ENCODE measurements at places on chromosomes 12 and 14.

DNA sequence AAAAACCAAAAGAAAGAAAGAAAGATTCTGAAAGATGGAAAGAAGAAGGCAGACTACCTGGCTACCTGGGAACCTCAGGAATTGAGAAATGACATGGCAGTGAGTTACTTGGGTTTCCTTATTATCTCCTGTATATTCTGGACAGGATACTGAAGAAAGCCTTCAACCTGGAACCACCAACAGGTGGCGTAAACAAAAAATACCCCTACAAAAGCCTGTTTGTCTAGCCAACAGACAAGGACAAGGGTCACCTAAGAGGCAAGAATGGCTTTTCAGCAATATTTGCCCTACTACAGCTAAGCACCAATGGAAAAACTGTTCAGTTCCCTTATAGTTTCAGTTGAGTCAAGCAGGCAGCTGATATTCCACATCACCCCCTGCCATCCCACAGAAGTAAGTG is 274.9 kb downstream of the GPHN start:
- no peak for DNase-seq

DNA sequence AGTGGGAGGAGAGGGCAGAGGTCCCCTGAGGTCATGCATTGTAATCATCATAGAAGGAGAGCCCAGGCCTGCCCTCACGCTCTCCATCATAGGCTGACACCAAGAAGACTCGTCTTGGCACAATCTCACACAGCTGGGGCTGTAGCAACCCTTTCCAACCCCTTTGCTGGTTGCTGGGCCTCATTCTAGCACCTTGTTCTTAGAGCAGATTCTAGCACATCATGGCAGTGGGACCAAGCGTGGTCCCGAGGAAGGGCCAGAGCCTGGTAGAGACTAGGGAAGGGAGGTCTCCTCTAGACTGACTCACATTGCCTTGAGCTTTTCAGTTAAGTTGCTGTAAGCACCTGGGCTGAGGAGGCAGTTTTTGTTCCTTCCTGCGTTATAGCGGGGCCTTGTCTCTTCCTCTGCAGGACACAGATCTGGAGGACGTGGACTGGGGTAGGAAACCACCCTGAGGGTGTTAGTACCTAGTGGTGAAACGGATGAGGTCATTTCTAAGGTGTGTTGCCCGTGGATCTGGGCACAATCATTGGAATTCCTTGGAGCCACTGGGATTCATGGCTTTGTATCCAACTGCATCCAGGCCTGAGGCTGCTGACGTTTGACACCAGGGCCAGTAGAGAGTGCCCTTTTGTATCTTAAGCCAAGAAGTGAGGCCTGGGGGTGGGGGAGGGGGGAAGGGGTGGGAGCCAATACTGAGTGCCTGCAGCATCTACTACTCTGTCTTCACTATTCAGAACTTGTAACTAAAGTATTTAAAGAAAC is 19.9 kb downstream of the RPS6KL1 start:
- DNase-seq: no peak

- DNase-seq: no peak
These were observed 99.5 kb downstream of the PDZRN4 start for GRCh38 chr12:41287500-41288141.

GRCh38 chr12:45591635-45592034 is 137.9 kb upstream of the ARID2 start:
- no peak for DNase-seq

DNA sequence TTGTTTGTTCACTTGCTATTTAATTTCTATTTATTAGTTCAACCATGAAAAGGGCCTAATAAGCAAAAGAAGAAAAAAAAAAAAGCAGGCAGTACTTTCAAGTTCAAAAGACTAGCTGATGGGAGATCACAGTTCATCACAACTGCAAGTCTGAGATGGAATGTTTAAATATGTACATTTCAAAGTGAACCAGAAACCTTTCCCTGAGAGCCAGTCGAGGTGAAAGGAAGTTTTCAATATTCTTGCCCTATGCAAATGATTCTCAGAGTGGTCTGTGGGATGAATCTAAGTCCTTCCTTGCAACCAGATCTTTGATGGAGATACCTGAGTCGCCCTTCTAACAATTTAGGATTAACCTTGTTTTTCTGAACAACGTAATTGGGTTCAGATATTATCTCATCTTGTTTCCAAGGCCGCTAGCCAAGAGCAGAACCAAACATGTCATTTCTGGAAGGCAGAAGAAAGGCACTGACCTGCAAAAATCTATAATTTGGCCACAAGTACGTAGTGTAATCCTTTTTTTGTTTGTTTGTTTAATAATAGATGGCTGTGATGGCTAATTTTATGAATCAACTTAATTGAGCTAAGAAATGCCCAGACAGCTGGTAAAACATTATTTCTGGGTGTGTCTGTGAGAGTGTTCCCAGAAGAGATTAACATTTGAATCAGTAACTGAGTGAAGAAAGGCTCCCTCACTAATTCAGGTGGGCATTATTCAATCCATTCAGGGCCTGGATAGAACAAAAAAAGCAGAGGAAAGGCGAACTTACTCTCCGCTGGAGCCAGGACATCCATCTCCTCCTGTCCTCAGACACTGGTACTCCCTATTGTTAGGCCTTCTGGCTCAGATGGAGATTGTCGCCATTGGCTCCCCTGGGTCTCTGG is 171.1 kb upstream of the TMPO start:
- DNase-seq: no peak

DNA sequence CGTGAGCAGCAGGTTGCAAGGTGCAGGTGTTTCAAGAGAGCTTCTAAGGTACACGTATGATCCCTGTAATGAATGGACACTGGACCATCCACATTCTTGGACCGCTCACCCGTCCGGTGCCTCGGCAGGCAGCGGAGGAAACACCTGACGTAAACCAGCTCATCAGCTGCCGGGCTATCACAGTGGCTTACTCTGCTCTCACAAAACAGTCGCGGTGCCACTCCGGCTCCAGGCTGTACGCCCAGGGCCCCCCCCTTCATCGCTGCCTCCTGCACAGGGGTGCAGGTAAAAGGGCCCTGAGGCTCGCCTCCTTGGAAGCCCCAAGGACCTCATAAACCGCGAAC is 436 bp downstream of the VPS33A start:
- no peak for DNase-seq

- no peak for DNase-seq
These were observed 32.7 kb upstream of the PRPF39 start for GRCh38 chr14:45051180-45051579.

- no peak for DNase-seq
These were observed 916.8 kb downstream of the DIO2 start for GRCh38 chr14:79294499-79294898.

- no peak for DNase-seq
These were observed 247.1 kb downstream of the AKAP6 start for GRCh38 chr14:32576088-32576795.

GRCh38 chr12:116955382-116956021 is 44.8 kb downstream of the FBXW8 start:
- DNase-seq: no peak

DNA sequence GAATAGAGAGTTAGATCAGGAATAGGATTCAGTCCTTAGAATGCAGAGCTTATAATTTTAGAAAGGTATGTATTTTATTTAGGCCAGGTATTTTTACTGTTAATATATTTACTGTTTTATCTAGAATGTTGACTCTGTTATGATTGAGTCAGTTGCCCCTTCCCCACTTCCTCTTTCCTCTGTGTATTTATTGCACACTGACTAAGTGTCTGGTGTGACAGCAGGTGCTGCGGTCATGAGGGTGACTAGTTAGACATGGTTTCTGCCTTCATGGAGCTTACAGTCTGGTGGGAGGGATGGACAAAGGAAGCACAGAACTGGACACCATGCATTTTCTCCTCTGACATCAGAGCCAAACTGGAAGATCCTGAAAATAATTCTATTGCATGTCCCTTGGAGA is 159.8 kb downstream of the CACNA1C start:
- no peak for DNase-seq

GRCh38 chr12:56668197-56668457 is 20.0 kb downstream of the PTGES3 start:
- no peak for DNase-seq

- no peak for DNase-seq
These were observed 737 bp downstream of the SPX start for GRCh38 chr12:21526721-21527345.

DNA sequence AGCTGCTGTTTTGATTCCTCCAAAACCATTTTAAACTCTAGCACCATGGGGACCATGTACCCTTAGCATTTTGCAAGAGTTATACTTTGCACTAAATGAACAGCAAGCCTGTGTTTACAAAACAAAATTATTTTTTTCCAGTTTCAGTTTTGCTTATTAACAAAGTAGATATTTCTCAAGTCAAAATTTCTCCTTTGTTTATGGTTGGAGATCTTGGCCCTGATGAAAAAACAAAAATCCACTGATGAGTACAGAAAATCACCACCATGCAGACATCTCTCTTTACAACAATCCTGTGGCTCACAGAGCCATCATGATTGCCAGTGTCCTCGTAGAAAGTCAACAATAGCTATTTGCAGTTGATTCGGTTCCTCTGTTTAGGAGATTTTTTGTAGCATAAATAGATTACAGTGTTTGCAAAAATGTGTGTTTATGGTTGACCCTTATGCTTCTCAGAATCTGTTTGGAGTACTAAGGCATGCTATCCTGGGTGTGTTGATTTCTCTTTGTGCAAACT is 201.1 kb upstream of the NUDT4 start:
- DNase-seq: no peak

GRCh38 chr14:105848570-105848969 is 322.2 kb downstream of the TMEM121 start:
- no peak for DNase-seq

DNA sequence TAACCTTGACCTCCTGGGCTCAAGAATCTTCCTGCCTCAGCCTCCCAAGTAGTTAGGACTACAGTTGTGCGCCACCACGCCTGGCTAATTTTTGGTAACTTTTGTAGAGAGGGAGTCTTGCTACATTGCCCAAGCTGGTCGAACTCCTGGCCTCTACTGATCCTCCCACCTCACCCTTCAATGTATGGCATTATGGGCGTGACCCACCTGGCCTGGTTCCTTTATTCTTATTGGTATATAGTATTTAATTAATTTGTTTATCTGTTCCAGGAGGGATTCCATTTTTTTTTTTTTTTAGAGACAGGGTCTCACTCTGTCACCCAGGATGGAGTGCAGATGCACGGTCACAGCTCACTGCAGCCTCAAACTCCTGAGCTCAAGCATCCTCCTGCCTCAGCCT is 40.9 kb upstream of the EAPP start:
- no peak for DNase-seq

DNA sequence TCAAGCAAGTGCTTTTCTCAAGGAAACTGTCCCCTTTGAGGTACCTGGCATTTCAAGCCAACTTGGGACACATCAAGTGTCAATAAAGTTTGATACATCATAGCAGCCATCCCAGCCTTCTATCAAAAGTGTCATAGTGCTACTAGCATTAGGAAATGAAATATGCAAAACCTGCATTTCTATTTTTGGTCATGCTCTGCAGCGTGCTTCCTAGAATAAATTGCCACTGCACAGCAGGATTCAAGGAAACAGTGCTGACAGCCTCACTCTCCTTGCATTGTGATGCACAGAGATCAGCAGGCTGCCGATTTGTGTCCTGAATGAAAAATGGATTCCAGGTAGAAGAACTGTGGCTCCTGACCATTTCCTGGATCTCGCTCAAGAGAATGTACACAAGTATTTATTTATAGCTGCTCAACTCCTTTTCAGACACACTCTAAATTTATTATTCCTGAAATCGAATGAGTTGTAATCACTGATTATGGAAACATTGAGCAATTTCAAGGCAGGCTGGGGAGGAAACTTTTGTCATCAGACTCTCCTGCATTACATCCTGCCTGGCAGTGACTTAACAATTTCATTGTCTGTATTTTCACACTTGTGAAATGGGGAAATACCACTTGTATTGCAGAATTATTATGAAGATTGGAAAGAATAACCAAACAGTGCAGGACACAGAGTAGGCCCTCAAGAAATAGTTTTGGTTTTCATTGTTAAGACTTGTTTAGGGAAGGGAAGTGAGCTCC is 120.9 kb downstream of the SLC38A6 start:
- no peak for DNase-seq

DNA sequence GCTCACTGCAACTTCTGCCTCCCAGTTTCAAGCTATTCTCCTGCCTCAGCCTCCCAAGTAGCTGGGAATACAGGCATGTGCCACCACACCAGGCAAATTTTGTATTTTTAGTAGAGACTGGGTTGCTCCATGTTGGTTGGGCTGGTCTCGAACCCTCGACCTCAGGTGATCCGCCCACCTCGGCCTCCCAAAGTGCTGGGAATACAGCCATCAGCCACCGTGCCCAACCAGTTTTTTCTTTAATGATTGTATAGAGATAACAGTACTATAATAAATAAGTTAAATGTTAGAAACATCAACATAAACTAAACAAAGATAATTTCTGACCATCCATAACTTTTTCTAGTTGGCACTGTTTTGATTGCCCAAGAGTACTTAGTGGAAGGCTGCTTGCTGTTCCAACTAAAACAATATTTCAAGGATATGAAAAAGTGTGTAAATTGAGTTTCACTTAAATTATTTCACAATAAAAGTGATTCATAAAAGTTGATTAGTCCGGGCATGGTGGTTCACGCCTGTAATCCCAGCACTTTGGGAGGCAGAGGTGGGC is 5.6 kb downstream of the GON7 start:
- no peak for DNase-seq

DNA sequence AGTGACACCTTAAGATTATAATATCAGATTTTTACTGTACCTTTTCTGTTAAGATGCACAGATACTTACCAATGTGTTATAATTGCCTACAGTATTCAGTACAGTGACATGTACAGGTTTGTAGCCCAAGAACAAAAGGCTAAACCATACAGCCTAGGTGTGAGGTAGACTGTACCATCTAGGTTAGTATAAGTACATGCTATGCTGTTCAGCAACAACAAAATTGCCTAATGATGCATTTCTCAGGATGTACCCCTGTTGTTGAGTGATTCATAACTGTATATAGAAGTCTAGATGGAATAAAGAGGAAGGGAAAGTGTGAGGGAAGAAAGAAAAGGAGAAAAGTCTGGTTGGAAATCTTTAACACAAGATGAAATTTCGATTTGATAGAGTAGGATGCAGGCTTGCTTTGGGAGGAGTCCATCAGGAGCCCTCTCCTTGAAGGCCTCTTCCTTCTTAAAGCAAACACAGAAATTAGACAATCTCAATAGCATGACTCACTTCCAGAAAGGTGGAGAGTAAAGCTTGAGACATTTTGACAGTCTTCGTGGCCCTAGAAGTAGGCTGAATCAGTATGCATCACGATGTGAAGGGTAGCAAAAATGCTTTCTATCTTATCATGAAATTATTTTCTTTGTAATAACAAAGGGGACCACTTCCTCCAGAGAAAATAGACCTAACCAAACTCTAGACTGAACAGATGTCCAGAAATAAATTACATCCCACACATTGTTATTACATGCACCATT is 191.5 kb downstream of the SYT1 start:
- DNase-seq: no peak

- no peak for DNase-seq
These were observed 29.8 kb upstream of the NFYB start for GRCh38 chr12:104167519-104168458.

- no peak for DNase-seq
These were observed 176.1 kb upstream of the SLC38A2 start for GRCh38 chr12:46548605-46549071.

DNA sequence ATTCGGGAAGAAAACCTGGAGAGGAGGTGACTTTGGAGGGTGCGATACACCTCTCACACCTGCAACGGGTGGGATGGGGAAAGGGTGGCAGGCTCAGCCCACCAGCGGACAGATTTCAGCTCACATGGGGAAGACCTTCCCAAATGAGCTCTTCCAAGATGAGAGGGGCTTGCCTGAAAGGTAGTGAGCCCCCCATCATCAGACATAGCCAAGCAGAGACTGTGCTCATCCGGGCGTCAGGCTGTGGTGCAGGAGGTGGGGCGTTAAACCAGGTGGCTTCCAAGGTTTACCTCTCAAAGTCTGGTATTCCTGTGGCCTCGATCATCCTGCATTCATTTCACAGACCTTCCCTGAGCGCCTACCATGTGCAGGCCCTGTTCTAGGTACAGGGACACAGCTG is 105.4 kb upstream of the FKBP4 start:
- DNase-seq: no peak
